ENCODE measurements at places on chromosomes 12 and 14.

- no peak for DNase-seq
Measured at GRCh38 chr12:47087088-47087688, 7.4 kb upstream of the AMIGO2 start.

DNA sequence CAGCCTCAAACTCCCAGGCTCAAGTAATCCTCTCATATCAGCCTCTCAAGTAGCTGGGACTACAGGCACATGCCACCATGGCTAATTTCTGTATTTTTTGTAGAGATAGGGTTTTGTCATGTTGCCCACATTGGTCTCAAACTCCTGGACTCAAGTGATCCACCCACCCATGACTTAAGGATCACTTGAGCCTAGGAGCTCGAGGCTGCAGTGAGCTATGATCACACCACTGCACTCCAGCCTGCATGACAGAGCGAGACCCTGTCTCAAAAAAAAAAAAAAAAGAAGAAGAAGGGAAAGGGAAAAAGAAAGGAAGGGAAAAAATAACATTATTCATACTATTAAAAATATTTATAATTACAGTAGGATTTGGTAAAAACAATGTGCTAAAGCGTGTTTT lies 19.2 kb downstream of the EPS8 start:
- no peak for DNase-seq

DNA sequence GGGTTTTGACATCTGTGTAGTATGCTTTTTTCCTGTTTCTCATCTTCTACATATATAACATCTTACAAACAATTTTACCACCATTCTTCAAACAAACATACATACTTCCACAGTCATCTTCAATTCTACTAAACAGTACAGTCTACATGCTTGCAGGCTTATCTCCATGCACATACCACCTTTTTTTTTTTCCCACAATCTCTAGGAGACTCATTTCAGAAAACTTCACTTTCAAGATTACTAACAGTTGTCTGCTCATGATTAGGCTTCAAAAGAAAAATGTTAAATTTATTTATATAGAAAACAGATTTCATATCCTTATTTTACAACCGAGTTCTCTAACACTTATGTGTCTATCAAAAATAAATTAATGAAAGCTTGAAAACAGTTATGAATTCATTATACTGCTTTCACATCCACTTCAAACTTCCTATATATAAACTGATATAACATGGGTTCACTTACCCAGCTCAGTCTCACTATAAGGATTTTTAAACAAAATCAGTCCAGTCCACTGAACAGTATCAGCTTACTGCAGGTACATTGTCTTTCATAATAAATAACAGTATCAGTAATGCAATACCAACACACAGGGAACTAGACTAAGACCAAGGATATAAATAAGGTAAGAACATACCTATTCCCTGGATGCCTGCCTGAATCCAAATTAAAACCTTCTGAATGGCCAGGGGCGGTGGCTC lies 42.5 kb downstream of the LRP6 start:
- no peak for DNase-seq

DNA sequence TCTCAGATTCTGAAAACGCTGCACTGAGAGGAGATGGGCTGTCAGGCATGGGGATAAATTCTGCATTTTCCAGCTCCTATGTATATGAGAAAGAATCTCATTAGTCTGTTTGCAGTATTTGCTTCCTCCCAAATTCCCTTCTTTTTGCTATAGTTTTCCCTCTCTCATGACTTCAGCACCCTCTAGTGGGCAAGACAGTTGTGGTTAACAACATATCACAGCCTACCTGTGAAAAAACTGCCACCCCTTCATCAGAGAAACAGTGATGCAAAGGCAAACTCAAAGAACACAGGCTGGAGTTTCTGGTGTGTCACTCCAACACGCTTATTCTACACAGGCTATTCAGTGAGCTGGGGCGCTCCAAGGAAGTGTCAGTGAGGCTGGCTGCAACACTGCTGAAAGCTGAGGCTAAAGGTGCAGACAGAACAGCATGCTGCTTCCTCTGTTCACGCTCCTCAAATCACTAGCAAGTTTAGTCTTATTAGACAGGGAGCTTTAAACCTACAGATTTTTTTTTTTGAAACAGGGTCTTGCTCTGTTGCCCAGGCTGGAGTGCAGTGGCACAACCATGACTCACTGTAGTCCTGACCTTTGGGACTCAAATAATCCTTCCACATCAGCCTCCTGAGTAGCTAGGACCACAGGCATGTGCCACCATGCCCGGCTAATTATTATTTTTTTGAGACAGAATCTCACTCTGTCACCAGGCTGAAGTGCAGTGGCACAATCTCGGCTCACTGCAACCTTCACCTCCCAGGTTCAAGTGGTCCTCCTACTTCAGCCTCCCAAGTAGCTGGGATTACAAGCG lies 19.3 kb downstream of the ZC2HC1C start:
- DNase-seq = peak; percentile 59

DNA sequence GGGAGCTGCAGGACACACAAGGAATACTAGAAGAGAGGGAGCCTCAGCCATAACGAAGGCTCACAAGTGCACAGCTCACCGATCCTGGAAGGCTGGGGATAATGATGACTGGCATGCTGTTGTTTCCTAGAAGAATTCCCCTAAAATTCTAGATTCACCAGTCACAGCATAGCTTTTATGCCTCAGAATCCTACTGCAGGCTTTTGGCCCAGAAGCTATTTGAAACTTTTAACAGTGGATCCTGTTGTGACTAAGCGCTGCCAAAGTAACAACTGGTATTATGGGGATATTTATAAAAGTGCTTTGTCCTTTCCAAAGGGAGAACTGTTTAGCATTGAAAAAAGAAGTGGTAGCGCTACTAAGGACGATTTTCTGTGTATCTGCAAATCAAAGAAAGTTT lies 214.1 kb upstream of the PELI2 start:
- DNase-seq = no peak

- no peak for DNase-seq
Measured at GRCh38 chr12:124422570-124423523, 128.0 kb downstream of the RFLNA start.

GRCh38 chr14:91444335-91445020 lies 26.9 kb upstream of the CCDC88C start:
- no peak for DNase-seq

DNA sequence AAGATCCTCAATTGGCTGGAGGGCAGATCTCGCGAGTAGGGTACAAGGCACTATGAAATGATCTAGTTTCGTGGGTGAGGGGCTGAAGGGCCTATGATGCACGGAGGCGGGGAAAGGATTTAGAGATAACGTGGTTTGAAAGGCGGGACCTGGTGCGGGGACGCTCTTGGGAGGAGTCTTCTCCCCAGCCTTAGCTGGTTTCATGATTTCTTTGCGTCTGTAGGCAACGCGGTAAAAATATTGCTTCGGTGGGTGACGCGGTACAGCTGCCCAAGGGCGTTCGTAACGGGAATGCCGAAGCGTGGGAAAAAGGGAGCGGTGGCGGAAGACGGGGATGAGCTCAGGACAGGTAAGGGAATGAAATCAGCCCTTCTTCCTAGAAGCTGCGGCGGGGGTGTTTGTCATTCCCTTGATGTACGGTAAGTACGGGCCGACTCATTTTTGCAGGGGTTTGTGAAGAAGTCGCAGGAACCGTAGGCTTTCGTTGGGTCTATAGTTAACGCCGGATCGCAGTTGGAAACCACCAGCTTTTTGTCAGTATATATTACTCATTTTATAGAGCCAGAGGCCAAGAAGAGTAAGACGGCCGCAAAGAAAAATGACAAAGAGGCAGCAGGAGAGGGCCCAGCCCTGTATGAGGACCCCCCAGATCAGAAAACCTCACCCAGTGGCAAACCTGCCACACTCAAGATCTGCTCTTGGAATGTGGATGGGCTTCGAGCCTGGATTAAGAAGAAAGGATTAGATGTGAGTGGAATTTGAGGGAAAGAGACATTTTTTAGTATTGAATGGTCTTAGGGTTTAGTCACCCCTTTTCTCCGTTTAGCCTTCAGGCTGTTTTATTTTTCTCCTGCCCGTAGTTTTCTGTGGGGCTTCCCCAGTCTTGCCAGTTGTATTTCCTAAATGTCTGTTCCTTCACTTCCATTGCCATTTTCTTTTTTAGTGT lies 602 bp downstream of the APEX1 start:
- peak; percentile 49 for DNase-seq

- DNase-seq = no peak
Measured at GRCh38 chr12:44960423-44960822, 84.3 kb upstream of the NELL2 start.

GRCh38 chr12:114835031-114835430 lies 151.1 kb upstream of the TBX3 start:
- DNase-seq = no peak

- no peak for DNase-seq
Measured at GRCh38 chr12:104535369-104535768, 78.6 kb downstream of the CHST11 start.

GRCh38 chr12:127717278-127717677 lies 549.7 kb upstream of the TMEM132C start:
- DNase-seq = no peak

DNA sequence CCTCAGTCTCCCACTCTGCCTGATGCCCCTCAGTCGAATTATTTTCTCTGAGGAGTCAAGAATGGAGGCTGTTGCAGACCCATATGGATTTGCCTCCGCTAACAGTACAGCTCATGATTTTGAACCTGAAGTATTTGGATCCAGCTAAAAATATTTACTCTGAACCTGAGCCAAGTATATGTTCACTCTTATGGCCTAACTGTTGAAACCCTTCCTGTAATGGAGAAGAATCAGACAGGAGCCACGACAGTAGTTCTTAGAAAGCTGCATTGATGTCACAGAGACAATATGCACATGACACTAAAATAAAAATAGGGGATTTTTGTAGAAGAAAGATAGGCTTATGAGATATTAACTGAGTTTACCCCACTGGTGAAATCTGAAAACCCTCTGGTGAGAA lies 1128.3 kb upstream of the FLRT2 start:
- DNase-seq = no peak

GRCh38 chr14:34794941-34795340 lies 80.2 kb downstream of the BAZ1A start:
- DNase-seq = no peak

DNA sequence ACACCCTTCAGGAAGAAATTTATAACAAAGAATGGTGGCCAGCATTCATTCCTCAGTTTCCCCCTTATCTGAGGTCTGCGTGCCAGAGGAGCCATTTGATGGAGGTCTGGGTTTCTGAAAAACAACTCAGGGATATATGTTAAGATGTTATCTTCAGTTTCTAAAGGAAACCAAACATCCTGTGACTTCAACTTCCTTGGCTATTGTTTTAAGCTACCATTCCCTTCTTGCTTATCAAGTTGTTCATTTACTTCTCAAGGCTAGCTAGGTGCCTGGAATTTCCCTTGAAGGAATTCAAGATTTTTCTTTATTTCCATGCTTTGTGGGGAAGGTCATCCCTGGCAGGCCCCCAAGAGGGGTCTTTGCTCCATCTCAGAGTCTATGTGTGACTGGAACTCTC lies 27.1 kb upstream of the OXA1L start:
- no peak for DNase-seq

DNA sequence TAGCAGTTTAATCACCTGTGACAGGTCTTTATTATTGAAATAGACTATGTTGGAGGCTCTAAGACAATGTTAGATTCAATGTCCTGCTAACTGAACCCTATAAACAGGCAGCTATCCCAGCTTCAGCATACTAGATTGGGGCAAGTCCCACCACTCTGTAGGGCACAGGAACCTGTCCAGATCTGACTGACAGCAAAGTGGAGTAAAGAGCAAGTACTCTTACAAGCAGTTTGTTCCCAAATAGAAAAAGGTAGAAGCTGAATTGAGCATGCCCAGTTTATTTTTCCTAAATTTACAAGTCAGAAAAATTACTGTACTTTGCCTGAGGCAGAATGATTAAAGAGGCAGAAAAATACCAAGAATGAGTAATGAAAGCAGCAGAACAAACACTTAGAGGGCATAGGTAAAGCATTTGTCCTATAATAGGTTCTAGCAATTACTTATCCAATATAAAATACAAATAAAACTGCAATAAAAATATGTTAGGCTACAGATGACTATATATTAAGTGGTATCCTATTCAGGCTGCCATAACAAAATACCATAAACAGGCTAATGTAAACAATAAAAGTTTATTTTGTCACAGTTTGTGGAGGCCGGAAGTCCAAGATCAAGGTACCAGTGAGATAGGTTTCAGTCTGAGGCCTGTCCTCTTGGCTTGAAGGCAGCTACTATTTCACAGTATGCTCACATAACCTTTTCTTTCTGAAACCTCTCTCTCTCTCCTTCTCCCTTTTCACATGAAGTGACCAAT lies 868.2 kb downstream of the C12orf50 start:
- no peak for DNase-seq

- DNase-seq = no peak
Measured at GRCh38 chr14:27085500-27085899, 487.7 kb upstream of the NOVA1 start.

DNA sequence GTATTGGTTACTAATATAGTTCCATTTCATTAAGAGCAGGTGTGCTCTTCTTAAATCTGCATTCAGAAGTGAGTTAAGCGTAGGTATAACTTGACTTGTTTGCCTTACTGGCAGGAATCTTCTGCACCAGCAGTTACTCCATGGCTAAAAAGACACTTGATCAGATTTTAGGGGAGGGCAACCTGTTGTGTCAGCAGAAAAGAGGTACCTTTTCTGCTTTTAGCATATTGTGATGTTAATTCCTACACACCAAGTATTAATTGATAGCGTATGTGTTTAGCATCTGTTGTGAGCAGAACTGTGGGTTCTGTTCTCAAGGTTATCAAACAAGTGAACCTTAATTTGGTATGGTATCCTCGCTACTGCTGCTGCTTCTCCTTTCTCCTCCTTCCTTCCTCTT lies 38.3 kb downstream of the TTLL5 start:
- no peak for DNase-seq

DNA sequence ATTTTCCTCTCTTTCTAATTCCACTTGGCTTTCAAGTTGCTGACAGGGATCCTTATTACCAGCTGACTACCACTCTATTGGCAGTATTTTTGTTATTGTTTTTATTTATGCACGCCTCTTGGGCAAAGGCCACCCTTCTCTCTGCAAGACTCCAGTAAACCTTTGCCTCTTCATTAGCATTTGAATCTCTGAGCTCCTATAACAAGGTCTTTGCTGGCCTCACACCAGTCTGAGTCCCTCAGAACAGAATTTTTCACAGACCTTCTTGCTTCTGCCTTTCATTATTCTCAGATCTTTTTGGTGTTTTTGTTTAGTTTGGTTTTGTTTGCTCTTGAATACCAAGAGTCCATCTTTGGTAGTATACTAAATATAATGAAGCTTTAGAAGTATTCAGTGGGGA lies 145.9 kb downstream of the PDZRN4 start:
- DNase-seq = no peak

- DNase-seq = no peak
Measured at GRCh38 chr12:76942267-76942666, 63.4 kb upstream of the CSRP2 start.

GRCh38 chr12:49568442-49569162 lies 660 bp upstream of the MCRS1 start:
- peak; percentile 33 for DNase-seq

- DNase-seq = no peak
Measured at GRCh38 chr12:41336041-41336549, 148.0 kb downstream of the PDZRN4 start.

- peak; percentile 56 for DNase-seq
Measured at GRCh38 chr14:99234961-99235571, 36.9 kb downstream of the BCL11B start.
